ENCODE measurements at places on chromosomes 6 and 20.
A peak's percentile ranks its signal among the peaks of the same experiment; 100 is the strongest.

GRCh38 chr20:60054716-60055634, 96.8 kb downstream of the CDH26 start:
- no peak for DNase-seq

- DNase-seq: no peak
Measured at GRCh38 chr20:6811262-6812035, 44.0 kb downstream of the BMP2 start.

- DNase-seq: no peak
Measured at GRCh38 chr20:4141291-4142240, 126.2 kb upstream of the RNF24 start.

DNA sequence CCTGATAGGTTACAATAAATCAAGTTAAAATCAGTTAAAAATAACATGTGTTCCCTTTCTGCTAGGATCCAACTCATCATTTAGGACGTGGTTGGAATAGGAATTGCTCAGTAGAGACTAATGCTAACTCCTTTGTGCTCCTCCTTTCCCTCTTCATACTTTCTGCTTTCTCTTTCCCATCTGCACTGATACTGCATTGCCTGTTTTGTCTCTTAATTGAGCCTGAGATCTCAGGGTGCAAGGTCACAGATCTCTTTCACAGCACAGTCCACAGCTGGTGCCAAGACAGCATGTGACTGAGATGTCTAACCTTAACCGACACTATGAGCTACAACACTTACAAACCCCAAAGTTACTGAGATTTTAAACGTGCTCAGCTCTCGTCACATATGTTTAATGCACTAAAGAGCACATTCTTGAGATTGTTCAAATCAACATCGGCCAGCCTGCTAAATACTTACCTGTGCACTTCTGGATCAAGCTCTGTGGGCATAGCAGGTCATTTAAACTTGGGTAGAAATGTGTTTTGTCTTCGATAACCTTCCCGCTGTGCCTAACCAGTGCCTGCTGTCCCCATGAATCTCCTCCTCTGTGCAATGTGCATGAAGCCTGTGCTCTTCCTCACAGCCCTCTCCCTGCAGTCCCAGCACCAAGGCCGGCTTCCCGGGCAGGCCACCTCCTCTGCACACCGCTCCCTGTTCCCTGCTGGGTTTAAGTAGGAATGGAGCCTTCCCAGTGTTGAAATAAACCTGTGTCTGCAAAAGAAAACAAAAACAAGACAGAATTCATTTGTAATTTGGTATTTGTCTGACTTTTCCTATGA, 39.6 kb upstream of the AFDN start:
- no peak for DNase-seq

- DNase-seq: peak; percentile 25
Measured at GRCh38 chr6:116229287-116229913, 24.5 kb downstream of the TSPYL4 start.

- no peak for DNase-seq
Measured at GRCh38 chr6:5592886-5593519, 331.7 kb downstream of the FARS2 start.

- DNase-seq: no peak
Measured at GRCh38 chr6:46323312-46323965, 152.7 kb upstream of the ENPP5 start.

- DNase-seq: no peak
Measured at GRCh38 chr20:38303908-38304379, at the start of gene BPI. BPI (plus strand) TSS chr20:38304156; CDS start chr20:38304224, 68 bp downstream.

- no peak for DNase-seq
Measured at GRCh38 chr6:170099387-170099786, 191.5 kb downstream of the DLL1 start.

- no peak for DNase-seq
Measured at GRCh38 chr20:40268321-40269075, 420.5 kb downstream of the MAFB start.

DNA sequence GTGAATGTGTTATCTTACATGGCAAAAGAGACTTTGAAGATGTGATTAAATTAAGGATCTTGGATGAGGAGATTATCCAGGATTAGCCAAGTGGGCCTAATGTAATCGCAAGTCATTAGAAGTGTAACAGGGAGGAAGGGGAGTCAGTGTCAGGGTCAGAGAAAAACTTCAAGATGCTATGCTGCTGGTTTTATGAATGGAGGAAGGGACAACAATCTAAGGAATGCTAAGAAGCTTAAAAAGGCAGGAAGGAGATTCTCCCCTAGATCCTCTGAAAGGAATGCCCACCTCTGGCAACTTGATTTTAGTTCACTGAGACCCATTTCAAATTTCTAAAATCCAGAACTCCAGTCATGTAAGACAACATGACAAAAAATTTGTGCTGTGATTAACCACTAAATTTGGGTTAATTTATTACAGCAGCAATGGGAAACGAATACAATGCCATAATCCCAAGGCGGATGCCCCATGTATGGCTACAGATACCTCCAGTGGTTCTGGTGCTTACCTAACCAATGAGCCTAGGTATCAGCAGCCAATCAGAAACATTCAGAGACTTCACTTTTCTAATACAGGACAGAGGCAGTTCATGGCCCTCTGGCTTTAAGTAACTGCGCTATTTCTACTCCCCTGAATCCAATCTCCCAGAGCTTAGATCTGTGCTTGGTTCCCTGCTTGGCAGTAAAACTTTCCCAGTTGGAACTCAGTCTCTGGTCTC, 3.6 kb upstream of the TAAR8 start:
- DNase-seq: no peak

DNA sequence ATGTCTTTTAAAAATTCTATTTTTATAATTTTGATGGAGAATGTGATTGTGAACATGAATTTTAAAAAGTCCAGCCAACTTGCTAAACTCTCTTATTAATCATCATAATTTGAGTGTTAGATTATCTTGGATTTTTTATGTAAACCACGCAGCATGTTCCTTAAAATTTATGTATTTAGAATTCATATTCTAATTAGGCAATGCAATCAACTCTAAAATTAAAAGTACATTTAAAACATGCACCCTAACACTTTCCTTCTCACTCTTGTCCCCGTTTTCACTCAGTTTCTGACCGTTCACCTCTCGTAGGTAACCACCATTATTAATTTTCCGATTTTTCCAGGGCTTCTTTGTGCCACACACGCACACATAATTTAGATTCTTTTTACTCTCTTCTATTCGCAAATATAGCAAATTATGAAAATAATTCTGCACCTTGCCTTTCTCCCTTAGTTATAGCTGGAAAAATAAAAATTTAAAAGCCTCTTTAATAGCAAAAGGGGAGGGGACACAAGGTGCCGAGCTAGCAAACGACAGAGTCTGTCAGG, 329 bp upstream of the ZKSCAN3 start:
- no peak for DNase-seq

DNA sequence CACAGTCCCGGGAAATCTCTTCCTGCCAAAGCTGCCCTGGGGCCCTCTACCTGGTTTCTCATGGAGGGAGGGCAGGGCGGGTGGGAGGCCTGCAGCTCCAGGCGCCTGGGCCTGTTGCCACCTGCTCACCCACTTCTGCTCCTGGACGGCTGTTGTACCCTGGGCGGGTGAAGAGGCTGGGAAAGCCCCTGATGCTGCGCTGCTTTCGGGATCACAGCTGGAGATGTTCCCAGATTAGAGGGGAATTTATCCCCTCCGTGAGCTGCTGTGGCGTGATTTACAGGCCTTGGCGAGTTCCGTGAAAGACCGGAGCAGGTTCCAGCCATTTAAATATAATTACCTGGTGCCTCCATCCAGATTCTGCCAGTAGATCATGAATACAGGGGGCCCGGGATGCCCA, 12.3 kb upstream of the VSTM2L start:
- no peak for DNase-seq

GRCh38 chr20:47315339-47316056, 41.0 kb downstream of the ZMYND8 start:
- no peak for DNase-seq

DNA sequence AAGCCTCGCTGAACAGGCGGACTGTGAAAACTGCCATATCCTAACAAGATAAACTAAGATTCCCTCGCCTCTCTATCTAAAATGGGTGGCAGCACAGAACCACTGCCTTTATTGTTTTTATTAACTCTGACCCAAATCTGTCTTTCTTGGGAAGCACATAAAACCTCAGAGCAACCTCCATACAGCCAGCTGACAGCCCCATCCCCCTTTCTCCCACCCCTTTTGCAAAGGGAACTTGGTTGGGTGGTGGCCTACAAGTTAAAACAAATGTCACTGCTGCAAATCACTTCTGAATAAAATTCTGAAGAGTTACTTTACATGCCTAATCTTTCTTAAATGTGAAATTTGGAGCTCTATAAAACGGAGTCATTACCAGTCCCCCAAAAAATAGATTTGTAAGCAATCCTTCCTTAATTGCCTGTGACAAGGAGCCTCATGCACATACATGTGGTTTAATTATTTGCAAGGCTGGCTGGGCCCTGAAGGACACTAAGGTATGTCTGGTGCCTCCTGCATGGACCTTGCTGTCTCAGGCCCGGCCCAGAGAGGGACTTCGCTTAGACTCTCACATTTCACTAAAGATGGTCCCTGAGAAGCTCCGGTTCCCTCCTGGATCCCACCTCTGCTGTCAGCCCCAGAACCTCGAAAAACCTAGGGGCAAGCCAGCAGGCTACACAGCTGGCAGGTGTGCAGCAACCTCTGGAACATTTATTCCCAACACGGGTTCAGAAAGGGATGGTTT, 21.7 kb downstream of the PXDC1 start:
- no peak for DNase-seq

DNA sequence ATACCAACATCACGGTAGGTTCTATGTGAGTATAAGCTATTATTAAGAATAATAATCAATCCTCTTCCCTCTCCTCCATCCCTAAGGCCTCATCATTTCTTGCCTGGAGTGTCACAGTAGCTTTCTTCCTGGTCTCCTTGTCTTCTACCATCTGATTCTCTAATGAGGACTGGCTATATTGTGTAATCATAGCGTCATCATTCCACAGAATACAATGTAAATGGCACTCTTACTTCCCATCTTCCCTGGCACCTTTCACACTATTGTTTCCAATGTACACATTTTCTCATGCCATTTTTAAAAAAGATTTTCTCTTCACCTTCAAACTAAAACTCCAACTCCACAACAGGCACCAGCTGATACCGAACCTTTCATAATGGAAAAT, 2.2 kb upstream of the BTN3A2 start:
- DNase-seq: no peak

DNA sequence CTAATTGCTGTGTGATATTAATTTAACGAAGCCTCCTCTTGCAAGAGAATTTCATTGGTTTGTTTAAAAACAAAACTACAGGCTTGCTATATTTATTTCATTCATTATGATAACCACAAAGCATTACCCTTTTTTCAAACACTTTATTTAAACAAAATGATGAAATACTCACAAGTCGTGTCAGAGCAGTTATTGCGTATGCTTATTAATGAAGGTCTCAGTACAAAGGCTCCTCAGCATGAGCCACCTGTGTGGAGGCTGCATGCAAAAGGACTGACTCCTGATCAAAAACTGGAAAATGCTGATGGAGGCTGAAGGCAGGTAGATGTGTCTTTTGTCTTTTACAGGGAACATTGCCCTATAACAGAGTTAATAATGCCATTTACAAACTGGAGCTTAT, 130.5 kb downstream of the CRYBG1 start:
- no peak for DNase-seq

DNA sequence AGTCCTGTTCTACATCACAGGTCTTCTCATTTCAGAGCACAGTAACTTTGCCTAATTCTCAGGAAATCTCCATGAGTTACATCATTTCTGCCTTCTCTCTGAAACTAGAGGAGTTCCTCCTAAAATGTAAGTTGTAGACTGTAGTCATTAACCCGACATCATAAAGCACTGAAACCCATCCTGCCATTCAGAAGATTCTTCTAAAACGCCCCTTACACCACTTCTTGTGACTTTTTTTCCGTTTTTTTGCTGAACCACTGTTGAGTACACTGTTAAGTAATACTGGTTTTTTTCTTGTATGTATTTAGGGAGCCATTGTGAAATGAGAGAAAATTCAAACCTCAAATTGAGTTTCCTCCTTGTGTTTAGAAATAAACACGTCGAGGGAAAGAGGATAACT, 117.3 kb downstream of the MAP3K4 start:
- DNase-seq: no peak

- no peak for DNase-seq
Measured at GRCh38 chr6:161918628-161919205, 644.9 kb upstream of the AGPAT4 start.

DNA sequence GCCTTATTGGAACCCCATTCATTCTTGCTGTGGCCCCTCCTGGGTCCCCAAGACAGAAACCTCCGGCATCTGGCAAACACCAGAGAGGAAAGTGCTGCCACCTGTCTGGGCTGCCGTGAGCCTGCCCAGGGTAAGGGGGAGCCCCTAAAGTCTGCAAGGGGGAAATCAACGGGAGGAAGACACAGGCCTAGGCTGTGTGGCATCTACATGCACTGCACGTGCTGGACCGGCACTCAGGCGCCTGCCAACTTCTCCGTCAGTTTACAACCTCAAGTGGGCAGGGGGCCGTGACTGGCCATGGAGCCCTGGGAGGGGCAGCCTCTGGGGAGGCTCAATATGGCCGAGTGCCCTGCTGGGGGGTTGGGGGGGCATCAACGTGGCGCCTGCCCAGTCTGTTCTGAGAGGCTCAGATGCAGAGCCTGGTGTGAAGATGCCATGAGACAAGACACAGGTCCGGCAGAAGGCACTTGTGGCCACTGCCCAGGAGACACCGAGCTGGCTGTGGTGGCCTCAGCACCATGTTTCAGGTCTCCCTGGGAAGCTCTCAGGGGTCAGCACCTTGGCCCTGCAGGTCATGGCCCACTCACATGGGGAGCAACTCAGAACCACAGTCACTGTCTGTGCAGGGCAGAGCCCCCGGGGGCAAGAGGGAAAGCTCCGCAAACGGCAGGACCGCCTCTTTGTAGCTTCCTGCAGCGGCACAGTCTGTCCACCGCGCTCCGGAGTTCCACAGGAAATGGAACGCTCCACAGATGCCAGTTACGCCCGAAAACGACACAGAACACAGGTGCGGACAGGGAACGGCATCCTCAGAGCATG, 8.4 kb downstream of the UCKL1 start:
- DNase-seq: no peak

DNA sequence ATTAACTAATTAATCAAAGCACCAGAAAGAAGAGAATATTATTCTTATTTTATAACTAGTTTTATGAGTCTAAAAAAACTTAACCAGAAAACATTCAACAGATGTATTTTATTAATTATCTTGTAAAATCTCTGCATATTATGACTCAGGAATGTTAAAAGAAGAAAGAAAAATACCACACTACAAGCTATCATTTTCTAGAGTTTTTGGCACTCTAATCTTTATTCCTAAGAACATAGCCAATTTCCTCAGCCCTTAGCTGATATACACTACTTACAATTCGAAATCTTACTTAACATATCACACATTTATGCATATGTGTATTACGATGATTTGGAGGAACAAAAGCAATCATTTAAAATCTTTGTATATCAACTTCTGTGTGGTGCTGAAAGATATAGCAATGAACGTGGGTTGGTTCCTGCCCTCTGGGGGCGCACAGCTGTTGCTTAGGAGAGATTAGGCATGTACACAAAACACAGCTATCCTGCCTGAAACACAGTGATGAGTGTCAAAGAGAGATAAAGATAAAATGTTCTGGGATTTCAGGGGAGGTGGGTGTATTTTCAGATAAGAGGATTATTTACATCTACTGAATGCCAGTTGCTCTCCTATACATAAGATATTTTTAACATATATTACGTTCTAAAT, 404.5 kb downstream of the SYNE1 start:
- DNase-seq: no peak
